ENCODE measurements at places on chromosomes 16 and 17. TPM values are rescaled to one million over a fixed set of nuclear protein-coding genes. Genes with fewer than 3 reads are reported as not detected.

NHLRC4 gene
- total RNA-seq: 0.59 TPM

PRKCA gene
- 19.8 TPM for total RNA-seq

PRSS36 gene
- under 0.01 TPM for total RNA-seq

CCDC78 gene
- total RNA-seq: 1.5 TPM

Data from bronchus fibroblast of lung (primary cell).